ENCODE measurements at places on chromosomes 3 and 15.

GRCh38 chr3:13010780-13011572 lies 62.3 kb downstream of the IQSEC1 start:
- no peak for DNase-seq

DNA sequence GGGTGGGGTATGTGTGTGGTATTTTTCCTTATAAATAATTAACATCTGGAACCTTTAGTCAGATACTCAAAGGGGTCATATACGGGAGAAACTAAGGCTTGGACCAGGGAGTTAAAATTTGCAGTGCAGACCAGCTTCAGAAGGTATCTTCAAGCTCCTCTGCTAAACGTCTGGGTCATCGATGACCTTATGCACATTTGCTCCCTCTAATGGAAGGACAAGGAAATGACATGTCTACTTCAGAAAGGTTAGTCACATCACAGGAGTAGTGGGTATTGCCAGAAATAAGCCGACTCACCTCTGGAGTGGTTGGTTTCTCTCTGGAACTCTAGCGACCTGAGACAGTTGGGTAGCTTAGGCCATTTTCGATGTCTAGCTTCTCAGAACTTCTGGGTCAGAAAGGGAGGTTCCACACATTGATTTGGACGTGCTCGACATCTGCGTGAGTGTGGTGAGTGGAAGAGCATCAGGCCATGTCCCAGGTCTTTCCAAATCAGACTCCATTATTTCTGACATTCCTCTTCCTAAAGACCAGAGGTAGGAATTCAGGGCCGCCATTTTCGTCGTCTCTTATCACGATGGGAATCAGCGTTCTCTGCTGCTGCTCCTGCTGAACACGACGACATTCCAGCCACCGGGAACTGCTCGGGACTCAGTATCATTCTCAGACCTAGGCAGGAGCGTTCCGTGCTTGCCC lies 31.8 kb upstream of the RASA2 start:
- peak; percentile 65 for DNase-seq

GRCh38 chr3:106376016-106376570 lies 507.3 kb upstream of the CBLB start:
- DNase-seq, result no peak

GRCh38 chr15:68808091-68808490 lies 12.6 kb downstream of the ANP32A start:
- no peak for DNase-seq
